ENCODE measurements at places on chromosomes 3 and 15.
A peak's percentile ranks its signal among the peaks of the same experiment; 100 is the strongest.

DNA sequence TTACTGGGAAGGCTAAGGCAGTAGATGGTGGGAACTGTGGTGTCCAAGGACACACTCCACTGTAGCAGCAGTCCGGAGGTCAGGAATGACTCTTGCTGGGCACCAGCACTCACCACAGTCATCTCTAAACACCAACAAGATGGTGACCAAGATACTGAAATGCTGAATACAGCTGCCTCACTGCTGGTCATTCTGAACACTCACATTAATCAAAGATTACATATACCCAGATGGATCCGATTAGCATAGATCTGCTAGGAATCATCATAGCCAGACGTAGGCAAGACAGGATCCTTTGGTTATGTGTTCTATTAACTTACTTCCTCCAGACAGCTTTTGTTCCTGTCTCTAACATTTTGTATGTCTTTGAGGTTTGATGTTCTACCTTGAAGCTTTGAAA is 134.9 kb upstream of the BFSP2 start:
- DNase-seq = no peak

GRCh38 chr3:41419809-41420208 is 220.5 kb downstream of the CTNNB1 start:
- no peak for DNase-seq

- DNase-seq = no peak
These were observed 35.5 kb downstream of the MESD start for GRCh38 chr15:80953953-80954778.

- no peak for DNase-seq
These were observed 101.3 kb downstream of the UBE2E2 start for GRCh38 chr3:23304424-23304823.

- no peak for DNase-seq
These were observed 16.8 kb downstream of the BMF start for GRCh38 chr15:40091861-40092255.

DNA sequence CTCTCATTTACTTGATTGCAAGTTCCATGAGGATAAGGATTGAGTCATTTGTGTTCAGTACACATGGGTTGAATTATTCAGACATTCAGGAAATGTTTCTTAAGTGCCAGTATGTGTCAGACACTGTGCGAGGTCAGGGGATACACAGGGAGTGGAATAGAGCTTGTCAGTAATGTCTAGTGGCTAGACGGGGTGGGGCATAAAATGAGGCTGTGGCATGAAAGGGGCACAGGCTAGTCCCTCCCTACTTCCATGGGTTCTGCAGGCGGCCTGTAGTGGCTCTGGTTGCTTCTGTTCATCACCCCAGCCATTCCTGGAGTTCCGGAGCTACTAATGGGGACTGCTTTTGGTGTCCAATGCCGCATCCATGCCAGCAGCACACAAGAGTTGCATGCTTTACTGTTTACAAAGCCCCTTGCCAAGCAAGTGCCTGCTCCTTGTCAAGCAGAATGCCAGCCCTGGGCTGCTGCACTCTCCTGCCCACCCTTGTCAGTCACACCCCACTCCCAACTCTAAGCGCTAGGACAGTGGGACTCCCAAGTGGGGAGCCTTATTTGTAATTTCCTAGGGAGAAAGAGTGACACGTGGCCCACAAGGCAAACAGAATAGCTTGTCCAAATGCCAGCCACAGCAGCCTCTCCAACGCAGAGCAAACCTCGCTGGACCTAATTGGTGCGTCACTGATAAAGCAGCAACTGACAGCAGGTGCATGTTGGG is 70.8 kb downstream of the RAB11A start:
- DNase-seq = no peak

DNA sequence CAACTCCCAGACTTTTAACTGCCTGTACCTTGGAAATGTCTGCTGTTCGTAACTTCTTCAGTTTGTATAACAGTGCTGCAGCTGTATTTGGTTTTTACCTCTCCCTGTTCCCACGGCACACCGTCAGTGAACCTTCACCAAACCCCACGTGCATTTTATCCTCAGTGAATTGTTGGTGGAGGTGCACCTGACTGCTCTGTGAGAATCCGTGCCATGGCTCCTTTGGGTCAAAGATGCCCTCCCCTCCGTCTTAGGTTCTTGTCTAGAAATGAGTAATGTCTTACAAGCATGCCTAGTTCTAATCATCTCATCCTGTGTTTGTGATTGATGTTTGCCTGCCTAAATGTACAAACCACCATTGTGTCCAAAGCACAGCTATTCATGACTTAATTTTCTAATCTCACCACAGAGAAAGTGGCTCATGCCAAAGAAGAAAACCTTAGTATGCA is 28.2 kb downstream of the TPM1 start:
- no peak for DNase-seq

- DNase-seq = no peak
These were observed 151.1 kb downstream of the NUP210 start for GRCh38 chr3:13268961-13269441.

DNA sequence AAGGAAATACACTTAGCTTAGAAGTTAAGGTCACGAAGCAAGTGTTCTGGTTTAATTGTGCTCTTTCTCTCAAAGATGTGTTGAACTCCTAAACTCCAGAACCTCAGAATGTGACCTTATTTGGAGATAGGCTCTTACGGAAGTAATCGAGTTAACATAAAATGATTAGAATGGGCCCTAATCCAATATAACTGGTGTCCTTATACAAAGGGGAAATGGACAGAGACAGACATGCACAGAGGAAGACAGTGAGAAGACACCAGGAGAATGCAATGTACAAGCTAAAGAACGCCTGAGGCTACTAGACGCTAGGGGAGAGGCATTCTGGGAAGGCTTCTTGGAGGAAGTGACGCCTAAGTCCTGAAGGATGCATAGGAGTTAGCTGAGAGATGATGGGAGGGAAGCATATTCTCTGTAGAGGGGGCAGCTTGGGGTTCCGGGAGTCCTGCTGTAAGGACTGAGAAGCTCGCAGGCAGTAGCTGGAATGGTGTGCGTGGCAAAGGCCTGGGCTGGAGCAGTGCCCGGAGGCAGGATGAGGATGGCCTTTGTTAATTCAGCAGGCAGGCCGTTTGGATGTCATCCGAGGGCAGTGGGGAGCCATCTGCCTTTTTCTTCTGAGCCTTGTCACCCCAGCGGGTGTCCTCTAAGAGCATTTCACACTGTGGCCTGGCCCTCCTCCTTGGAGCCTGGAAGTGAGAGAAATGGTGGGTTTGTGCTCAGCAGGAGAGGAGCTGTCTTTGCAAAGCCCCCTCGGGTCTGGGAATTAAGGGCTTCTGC is 513.4 kb downstream of the SHQ1 start:
- peak; percentile 51 for DNase-seq

GRCh38 chr3:42177068-42177800 is 86.1 kb downstream of the TRAK1 start:
- DNase-seq = no peak

DNA sequence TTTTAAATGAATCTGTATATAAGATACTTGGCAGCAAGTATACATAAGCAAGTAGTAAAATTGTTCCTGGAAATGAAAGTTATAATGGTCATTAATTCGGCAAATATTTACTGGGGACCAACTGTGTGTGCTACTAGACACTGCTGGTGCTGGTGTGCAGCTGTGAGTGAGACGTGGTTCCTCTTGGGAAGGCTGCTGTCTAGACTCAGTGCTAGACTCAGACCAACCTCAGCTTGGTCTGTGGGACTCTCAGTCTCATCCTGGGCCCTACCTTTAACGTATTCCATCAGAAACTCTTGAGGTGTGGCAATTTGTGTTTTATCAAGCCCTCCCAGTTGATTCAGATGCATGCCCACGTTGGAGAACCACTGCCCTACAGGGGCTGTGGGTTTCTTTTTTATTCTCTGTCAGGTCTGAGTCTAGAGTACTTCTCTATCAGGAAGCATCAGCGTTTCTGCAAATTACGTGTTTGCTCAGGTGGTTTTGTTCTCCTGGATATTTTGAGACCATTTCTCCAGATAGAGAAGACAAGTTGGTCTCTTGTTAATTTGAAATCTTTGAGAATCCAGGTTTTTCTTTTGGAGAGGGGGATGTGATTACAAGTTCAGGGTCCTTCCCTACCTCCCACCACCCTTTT is 6.8 kb downstream of the TLNRD1 start:
- no peak for DNase-seq

DNA sequence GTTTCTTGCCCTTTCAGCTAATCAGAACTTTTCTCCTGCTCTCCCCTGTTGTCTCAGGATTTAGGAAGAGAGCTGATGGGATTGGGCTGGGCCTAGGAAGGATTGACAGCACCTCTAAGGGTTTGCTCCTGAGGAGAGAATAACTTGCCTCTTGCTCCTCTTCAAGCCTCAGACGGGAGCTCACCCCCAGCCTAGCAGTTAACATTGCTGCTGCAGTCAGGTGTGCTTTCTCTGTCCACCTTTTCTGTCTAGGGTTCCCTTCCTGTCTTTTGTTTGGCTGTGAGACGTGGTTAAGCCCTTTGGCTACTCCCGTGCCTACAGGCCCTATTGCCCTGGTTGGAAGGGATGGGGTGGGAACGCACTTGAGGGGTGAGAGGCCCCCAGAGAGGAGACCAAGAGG is 20.1 kb downstream of the TMEM108 start:
- DNase-seq = no peak

DNA sequence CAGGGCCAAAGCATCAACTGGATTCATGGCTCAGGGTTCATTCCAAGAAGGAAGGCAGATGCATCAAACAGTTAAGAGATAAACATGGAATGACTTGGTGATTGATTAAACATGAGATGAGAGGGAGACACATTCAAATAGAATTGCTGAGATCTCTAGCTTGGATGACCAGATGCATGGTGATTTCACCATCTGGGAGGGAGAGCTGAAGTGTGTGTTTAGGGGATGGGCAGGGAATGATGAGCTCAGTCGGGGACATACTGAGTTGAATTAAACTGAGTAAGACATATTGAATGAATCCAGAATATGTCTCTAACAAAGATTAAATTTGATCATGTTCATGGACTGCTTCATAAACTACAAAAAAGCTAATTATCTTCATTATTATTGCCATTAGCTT is 35.5 kb downstream of the CADPS start:
- no peak for DNase-seq

DNA sequence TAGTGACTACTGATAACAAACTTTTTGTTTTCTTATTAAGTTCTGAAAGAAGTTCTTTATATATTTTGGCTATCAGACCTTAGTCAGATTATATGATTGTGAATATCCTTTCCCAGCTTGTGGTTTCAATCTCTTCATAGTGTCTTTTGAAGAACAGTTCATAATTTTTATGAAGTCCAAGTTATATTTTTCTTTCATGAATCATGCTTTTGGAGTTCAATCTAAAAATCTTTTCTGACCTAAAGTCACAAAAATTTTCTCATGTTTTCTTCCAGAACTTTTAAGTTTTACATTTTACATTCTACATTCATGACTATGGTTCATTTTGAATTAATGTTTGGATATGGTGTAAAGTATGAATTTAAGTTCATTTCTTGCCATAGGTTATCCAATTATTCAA is 34.2 kb upstream of the OCA2 start:
- no peak for DNase-seq

DNA sequence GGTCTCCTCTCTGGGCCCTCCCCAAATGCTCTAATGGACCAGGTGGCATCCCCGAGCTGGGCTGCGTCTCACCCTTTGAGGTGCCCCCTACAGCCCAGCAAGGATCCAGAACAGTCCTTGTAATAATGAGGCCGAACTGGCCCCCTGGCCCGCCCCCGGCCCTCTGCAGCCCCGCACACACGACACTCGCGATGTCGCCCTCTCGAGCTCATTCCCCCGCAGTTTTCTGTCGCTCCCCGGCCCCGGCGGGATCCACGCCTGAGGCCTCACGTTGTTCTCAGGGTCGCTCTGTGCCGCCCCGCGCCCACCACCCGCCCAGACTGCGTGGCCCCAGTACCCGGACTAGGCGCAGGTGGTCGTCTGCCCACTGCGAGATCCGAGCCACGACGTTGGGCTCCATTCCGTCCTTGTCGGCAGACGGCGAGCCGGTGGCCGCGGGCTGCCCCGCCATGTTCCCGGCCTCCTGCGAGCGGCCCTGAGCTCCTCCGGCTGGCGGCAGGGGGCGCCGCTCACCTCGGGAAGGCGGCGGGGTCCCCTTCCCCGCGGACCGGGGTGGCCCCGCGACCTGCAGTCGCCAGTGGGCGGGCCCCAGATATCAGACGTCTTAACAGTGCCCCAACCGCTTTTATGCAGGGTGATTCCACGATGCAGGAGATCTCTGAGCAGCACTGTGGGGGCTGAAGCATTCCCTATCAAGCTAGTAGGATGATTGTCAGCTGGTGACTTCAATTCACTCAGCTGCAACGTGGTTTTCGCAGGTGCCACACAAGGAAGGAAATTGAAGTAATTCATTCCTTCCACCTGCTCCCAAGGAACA is at the start of gene C3orf33:
Gene C3orf33, minus strand, starts transcription at position 477 of the 817 bp plus-strand sequence. Its CDS starts 26 bp downstream, at position 451.
- DNase-seq = peak; percentile 51

GRCh38 chr3:75983609-75984290 is 198.4 kb upstream of the ZNF717 start:
- DNase-seq = no peak

DNA sequence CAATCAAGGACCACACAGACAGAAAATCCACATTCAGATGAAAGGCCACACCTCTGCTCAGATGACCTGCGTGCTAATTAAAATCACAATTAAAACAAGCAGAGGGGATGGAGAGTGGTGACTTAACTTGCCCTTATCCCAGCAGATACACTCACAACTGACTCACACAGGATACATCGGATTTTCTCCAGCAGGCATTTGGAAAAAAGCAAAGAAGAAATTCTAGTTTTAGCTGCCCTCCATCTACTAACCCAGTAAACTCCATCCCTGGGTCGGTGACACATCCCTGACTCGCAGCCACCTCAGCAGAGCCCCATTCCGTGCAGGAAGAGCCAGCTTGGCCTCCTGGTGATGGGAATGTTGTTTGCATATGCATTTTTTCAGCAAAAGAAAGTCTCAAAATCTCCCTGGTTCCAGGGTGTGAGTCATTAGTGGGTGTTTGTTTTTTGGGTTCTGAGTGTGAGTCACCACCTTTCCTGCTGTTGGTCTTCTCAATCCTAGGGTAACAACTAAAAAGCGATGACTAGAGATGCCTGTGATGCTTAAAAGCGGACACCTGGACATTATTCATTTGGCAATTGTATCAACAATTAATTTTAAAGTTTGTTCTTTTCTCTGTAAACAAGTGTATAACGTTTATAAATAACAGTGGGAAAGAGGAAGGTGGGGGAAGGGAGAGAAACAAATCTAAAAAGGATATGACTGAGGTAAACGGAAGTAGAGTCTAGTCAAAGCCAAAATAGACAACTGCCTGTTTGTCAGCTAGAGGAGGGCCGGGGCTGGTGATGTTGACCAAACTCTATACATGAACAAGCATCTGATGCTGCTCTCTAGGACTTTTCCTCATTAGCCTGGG is 49.8 kb upstream of the SLC4A7 start:
- DNase-seq = peak; percentile 71

GRCh38 chr15:101710806-101711205 is 13.5 kb downstream of the TARS3 start:
- no peak for DNase-seq

DNA sequence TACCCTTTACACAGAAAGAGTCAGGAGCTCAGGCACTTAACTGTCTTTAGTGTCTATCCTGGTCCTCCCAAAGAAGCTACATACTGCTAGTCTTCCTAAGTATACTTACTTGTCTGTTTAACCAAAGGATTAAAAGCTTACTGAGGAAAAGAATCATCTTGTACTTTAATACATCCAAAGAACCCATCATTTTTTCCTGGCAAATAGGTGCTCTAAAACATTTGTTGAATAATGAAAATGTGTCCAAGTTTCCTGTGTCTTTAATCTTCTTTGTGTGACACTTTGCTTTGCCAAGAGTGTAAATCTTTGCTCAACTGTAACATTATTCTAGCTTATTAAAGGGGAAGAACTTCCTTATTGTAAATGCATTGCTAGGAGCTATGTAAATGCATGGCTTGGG is 519.2 kb downstream of the OTOL1 start:
- no peak for DNase-seq
